ENCODE measurements at places on chromosomes 1 and 21.

- peak; percentile 46 for DNase-seq
Observed at GRCh38 chr1:8560611-8561544, 243.0 kb downstream of the SLC45A1 start.

GRCh38 chr1:206786212-206786886 lies 14.1 kb upstream of the IL10 start:
- no peak for DNase-seq

GRCh38 chr1:54291276-54292001 lies 91.5 kb downstream of the MRPL37 start:
- no peak for DNase-seq

- no peak for DNase-seq
Observed at GRCh38 chr1:26469558-26469957, 2.7 kb upstream of the HMGN2 start.

DNA sequence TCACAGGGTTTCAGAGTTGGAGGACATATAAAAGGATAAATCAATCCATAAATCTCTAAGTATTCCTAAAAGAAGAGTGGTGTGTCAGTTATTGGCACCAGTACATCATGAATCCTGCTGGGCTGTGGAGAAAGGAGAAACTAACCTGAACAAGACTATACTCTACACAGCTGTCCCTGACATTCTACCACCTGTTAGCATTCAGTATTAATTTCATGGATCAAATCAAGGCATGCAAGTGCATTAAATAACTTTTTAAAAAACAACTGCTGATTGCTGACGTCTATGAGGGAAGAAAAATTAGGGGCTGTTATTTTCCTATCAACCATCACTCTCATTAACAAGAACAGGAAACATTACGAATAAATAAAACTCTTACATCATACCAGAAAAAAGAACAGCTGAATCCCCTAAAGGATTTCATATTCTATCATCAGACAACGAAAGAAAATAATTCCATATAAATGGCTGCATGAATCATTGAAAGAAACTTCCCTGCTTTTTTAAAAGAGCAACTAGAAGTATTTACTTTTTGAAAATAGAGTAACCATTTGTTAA lies 121.7 kb downstream of the ATF6 start:
- DNase-seq = peak; percentile 11

GRCh38 chr1:158179301-158180041 lies 1.2 kb upstream of the CD1D start:
- no peak for DNase-seq

- no peak for DNase-seq
Observed at GRCh38 chr1:86416343-86416742, 7.6 kb upstream of the CLCA2 start.

- DNase-seq = peak; percentile 66
Observed at GRCh38 chr1:55712148-55712547, 497.0 kb upstream of the USP24 start.

GRCh38 chr1:43288058-43288784 lies 2.8 kb upstream of the C1orf210 start:
- DNase-seq = no peak

GRCh38 chr1:11051781-11052511 lies 4.9 kb upstream of the MASP2 start:
- DNase-seq = peak; percentile 25

DNA sequence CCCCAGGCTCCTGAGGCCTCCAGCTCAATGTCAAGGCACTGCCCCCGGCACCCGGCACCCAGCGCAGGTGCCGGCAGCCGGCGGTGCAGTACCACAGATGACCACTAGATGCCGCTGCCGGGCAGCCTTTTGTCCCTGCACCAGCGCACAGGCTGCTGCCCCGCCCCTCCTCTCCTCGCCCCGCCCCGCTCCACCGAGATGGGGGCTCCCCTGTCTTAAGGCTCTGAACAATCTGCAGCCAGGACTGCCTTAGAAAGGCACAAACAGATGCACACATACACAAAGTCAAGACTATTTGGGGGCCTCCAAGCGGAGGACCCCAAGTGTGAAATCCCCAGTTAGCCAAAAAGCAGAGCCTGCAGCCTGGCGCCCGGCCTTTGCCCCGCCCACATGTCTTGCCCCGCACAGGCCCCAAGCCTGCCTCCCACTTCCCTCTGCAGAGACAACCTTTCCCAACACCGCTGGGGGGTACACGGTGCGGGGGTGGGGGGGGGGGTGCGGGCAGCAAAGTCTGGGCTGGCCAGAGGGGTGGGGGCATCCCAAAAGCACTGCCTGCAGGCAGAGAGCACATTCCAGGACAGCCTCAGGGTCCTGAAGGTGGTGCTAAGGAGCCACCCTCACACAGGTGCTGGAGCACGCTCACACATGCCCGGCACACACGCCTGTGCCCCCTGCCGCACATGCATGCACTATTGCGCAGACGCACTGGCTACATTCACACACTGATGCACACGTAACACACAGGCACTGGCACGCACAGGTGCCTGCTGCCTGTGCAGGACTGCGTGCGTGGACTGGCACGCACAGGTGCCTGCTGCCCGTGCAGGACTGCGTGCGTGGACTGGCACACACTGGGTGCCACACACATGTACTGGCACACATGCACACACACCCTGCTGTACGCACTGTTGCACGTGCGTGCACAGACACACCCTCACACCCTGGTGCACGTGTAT lies 37.1 kb downstream of the ARHGEF16 start:
- peak; percentile 39 for DNase-seq

GRCh38 chr1:85607126-85607920 lies 26.8 kb downstream of the CCN1 start:
- DNase-seq = peak; percentile 100

DNA sequence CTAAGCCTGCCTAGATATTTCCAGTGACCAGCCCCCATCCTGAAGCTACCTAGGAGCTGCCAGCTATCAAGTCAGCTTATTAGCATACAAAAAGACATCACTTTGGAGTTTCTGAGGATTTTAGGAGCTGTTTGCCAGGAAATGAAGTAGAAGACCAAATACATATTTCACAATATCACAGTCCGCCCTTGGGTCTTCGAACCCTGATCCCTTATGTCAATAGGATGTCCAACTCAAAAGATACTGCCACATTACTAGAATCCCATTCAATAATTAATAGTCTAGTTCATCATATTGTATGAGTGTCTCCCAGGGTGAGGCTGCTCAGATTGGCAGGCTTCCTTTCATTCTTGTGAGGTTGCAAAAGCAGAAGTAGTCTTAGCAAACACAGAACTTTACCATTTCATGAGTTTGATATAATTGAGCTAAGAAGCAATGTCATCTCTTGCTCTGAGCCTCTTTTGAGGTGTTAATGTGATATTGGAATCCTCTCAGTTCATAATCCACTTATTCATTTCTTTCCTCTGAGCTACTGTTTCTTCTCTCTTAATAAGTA lies 13.6 kb downstream of the IPO9 start:
- DNase-seq = no peak

DNA sequence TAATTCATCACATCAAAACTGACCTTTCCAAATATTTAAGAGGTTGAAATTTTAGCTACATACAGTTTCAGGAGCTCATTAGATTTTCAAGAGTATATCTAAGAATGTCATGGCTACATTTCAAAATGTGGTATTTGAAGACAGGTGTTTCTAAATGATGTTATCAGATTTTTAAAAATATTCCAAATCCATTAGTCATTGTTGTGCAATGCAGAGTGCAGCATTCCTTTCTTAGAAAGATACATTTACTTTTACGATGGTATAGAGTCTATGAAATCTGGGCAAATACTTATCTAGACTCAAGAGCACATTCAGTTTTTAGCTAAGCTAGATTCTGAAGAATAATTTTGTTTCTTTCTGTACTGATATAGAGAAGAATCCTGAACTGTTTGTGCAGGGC lies 230.3 kb downstream of the CHRM3 start:
- no peak for DNase-seq

DNA sequence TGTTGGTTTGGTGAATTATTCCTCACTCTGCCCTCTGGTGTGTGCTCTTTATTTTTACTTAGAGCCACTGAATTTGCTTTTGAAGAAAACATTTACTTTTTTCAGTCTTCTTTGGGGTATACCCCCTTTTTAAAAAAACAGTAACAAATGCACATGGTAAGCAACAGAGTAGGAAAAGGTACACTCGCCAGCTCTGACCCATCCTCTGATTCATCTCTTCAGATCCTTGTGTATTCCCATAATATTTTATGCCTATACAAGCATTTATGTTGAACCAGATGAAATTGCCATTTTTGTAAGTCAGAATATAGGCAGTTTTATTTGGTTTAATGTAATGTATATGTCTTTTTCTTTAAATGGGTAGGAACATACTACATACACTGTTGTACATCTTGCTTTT lies 28.3 kb downstream of the TTC3 start:
- DNase-seq = no peak

DNA sequence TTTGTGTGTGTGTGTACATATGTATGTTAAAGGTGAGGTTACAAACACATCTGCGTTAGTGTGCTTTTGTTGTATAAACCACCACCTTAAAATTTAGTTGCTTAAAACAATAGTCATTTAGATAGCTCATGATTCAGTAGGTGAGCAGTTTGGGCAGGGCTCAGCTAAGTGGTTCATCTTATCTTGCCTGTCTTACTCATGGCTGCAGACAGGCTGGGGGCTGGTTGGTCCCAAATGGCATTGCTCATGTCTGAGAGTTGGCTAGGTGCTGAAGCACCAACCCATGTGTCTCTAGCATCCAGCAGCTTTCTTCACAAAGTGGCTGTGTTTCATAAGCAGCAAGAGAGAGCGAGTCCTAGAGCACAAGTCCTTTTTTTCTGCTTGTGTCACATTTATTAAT lies 91.4 kb downstream of the MACF1 start:
- no peak for DNase-seq

- no peak for DNase-seq
Observed at GRCh38 chr1:230011333-230012092, 55.5 kb upstream of the GALNT2 start.

DNA sequence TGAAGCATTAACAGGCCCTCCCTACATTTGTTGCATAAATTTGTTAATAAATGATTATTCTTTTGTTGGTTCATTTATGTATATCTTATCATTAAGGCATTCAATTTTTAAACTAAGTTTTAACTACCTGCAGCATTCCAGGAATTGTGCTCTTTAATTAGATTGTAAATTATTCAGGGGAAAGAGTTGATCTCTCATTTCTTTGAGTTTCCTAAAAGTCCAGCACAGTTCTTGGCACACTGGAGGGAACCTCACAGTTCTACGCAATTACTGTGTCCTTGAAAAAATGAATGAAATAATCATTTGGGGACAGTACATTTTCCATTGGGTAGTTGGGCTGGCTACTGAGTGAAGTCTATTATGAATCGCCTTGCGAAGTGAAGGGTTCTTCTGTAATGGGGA lies 493 bp upstream of the STXBP3 start:
- no peak for DNase-seq

- no peak for DNase-seq
Observed at GRCh38 chr1:19072285-19072981, 116.0 kb upstream of the IFFO2 start.

DNA sequence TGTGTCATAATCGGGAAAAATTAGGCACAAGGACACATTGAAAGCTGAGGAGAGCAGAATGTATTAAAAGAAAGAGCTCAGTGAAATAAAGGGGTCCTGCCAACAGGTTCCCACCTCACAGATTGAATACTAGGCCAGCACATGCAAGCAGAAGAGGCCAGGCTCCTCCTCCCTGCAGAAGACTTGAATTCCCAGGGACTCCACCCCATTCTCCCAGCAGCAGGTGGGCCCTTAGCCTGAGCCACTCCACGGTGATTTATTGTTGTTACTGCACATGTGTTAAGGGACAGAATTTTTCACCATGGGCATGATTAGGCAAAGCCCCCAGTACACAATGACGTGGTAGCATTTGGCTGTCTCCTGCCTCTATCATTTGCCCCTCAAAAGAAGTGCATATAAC lies 1844.7 kb downstream of the NCAM2 start:
- DNase-seq = no peak

GRCh38 chr1:19661721-19662228 lies 2.9 kb upstream of the HTR6 start:
- DNase-seq = peak; percentile 40

DNA sequence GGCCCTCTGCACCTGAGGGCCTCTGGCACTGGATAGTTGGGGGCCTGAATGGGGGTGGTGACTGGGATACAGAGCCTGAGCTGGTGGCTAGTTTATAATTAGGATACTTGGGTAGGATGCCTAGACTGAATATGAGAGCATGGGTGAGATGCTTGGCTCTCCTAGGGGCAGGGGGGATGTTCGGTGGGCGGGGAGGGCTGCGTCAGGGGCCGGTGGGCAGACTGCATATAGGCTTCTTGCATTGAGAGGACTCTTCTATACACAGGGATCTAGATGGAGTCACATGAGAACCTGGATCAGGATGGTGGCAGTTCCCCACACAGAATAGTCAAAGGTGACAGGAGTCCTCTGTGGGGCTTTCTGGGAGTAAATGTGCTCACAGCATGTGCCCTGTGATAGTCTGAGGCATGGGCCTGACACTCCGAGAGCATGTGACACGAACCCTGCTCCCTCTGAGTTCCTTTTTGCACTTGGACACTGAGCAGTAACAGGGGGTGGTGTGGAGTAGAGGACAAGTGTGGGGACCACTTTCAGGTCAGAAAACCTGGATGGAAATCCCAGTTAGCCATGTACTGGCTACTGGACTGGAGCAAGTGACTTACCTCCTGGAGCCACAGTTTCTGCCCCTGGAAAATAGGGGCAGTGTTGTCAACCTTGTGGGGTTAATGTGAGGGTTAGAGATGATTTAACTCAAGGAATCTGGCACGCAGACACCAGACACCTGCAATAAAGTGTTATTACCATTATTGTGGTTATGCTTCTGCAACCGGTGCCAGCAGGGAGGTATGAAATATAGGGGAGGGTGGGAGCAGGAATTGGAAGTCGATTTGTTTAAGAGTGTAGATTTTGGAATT lies 2.2 kb downstream of the MAP7D1 start:
- no peak for DNase-seq

- peak; percentile 75 for DNase-seq
Observed at GRCh38 chr21:24110846-24111245, 1496.4 kb downstream of the MRPL39 start.

GRCh38 chr1:70874063-70874462 lies 173.6 kb downstream of the PTGER3 start:
- DNase-seq = no peak

GRCh38 chr21:44400791-44401385 lies 47.5 kb downstream of the TRPM2 start:
- DNase-seq = no peak

- no peak for DNase-seq
Observed at GRCh38 chr1:20093940-20094391, 24.0 kb downstream of the PLA2G5 start.

GRCh38 chr1:1984560-1985070 lies 19.0 kb downstream of the CFAP74 start:
- DNase-seq = no peak

DNA sequence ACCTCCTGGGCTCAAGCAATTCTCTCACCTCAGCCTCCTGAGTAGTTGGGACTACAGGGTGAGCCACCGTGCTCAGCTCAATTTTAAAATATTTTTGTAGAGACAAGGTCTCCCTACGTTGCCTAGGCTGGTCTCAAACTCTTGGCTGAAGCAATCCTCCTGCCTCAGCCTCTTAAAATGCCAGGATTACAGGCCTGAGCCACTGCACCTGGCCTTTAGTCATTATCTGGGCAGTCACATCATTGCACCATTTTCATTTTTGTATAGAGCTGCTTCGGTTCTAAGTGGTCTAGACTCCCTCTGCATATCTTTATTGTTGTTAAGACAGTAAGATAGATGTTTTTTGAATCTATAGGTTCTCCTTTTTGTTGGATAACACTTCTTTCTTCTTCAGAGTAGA lies 39.9 kb downstream of the ATF3 start:
- DNase-seq = no peak
